ENCODE measurements at places on chromosomes 5 and 9.
A peak's percentile ranks its signal among the peaks of the same experiment; 100 is the strongest.

DNA sequence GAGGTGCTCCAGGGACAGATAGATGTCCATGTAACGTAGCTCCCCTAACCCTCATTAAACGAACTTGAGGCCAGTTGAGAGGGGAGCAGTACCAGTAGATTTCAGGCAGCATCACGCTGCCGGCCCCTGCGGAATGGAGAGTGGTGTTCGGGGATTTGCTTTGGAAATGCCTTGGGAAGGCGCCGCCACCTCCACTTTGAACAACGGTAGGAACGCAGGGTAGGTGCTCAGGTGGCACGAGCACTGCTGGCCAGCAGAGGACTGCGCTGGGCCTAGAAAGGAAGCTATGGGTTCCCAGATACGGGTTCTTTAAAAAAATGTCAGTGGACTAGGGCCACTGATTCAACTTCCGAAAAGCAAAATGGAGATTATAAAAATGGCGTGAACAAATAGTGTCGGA, 271.8 kb downstream of the FANCC start:
- DNase-seq, result no peak

DNA sequence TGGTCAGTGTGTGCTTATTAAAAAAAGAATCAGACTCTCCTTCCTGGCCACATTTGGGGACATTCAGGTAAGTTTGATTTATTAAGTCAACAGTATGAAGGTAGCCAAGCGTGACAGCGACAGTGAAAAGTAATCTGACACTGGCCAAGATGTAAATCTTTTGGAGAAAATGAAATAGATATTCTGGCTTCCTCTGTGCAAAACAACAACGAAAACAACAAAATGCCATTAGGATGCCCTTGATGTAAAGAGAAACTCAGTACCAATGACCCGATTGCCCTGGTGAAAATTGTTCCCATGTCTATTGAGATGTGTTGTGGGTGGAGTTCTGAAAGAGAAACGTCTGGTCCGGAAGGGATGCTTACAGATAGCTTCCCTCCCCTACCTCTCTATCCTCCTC, 267.8 kb downstream of the MAT2B start:
- DNase-seq, result no peak

GRCh38 chr5:96335873-96336272, 97.2 kb downstream of the PCSK1 start:
- DNase-seq, result no peak

GRCh38 chr5:64814073-64814472, 45.3 kb downstream of the CWC27 start:
- DNase-seq, result no peak

DNA sequence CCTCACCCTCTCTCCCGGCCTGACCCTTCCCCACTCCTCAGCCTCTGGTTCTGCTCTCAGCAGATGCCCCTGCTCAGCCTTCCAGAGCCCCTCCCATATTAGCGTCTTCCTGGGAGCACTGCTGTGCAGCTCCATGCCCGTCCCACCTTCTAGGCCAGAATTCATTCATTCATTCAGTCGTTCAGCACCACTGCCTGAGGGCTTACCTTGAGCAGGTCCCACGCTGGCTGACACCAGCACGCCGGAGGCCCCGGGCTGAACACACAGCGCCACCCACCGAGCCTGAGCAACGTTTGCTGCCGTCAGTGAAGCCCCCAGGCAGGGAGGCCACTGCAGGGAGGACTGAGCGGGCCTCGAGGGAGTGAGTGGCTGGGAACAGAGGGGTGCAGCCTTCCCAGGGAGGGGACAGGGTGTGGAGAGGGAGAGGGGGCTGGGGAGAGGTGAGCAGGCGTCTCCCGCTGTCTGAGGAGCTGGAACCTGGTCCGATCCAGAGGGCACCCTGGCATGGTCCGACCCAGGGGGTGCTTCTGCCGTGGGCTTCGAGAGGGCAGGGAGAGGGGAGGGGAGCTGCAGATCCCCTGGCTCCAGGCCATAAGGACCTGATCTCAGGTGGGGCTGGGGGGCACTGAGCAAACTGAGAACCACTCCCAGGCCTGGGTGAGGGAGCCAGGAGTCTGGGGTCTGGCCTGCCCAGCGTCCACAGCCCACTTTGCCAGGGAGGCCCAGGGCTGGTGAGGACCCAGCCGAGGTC, 98.8 kb upstream of the RAPGEF1 start:
- DNase-seq, result no peak

- DNase-seq, result no peak
These were observed 42.4 kb downstream of the FYB1 start for GRCh38 chr5:39176759-39177630.

DNA sequence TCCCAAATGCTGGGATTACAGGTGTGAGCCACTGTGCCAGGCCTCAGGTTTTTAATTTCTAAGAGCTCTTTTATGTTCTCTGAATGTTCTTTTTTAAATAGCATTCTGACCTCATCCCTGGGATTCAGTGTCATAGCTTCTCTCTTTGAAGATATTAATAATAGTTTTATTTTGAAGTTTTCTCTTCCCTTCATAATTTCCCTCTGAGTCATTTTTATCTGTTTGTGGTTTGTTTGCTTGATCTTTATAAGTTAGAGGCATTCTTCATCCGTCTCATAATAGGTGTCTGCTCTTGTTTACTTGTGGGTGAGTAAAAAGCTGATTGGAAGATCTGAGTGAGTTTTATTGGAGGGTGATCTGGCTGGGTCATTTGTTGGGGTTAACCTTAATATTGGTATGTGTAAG, 12.5 kb upstream of the MAMDC2 start:
- DNase-seq, result no peak

DNA sequence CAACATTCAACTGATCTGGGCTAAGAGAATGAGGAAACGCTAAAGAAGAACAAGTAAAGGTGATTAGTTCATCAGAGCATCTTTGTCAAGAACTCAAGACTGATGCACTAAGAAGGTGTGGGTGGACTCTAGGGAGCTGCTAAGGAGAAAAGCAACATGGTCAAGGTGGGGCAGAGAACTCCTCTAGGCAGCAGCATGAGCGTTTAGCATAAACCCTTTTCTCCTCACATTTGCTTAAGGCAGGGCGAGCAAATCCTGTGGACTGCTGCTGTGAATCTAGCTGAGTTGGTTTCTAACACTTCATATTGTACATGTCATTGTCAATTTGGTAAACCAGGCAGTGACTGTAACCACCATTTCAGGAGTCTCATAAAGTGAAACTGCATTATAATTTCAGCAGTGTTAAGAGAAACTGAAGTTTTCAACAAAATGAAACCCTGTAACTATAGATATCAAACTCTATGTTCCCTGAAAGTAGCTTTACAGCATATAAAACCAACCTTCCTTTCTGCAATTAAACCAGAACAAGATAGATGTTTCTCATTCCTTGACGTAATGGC, 45.9 kb upstream of the MAN2A1 start:
- DNase-seq, result no peak

- peak; percentile 9 for DNase-seq
These were observed 125.3 kb upstream of the ABCA1 start for GRCh38 chr9:105053209-105053652.

DNA sequence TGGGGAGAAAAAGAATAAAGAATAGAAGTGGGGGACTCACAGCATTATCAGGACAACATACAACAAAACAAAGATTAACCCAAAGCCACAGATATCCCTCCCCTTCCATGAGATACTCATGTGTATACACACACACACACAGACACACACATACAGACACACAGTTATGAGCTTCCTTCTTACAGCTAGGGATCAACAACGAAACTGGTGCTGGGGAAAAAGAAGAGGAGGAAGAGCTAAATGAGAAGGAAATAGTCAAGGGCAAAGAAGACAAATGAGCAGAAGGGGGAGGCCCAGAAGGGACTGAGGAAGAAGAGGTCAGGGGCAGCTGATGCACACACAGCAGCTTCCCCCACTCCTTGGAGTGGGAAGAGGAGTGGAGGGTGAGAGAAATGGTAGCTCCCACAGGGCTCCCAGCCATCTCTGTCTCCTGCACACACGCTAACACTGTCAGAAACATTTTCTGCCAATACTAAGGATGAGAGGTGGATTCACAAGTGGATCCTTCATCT, 66.2 kb downstream of the SIL1 start:
- DNase-seq, result no peak

GRCh38 chr5:124908581-124909451, 162.4 kb upstream of the ZNF608 start:
- no peak for DNase-seq

GRCh38 chr9:86645303-86645702, 291.1 kb upstream of the TUT7 start:
- DNase-seq, result no peak

DNA sequence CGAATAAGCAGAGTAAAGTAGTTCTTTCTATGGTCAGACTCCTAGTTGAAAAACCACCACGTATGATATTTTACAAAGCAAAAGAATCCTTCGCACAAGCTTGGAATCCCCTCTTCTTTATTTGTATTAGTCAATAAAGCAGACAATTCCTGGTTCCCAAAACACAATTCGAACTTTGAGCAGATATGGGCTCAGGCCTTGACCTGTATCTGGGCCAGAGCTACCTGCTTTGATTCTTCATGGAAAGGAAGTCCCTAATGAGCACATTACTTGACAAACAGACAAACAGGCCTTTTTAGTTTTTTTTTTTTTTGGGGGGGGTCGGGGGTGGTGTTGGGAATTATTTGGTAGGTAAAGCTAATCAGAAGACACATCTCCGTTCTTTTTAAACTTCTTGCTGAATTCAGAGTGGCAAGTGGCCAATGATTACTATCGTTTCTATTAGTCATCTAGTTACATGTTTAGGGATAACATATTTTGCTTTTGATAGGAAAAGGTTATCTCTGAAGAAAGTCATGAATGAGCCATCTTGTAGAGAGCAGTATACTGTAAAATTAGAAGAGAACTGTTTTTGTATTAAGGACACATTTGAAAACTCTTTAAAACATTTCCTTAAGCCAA, 116.6 kb upstream of the HMHB1 start:
- DNase-seq, result no peak

DNA sequence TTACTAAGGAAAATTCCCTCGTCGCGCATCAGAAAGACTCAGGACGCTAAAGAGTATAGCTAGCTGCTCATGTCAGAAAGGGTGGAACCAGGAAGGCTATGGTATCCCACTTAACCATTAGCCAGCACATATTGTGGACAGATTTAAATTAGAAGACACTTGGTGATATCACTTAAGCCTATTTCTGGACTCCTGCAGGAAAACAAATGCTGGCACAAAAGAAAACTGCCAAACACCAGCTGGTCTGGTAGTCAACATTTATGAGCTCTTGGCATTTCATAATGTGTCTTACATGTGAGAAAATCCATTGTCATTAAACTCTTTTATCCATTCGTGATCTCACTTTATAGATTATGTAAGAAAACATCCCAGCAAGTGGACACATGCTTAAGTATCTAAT, 377.4 kb downstream of the PTPRD start:
- no peak for DNase-seq

GRCh38 chr9:121926351-121926801, 166.7 kb downstream of the TTLL11 start:
- DNase-seq, result no peak

DNA sequence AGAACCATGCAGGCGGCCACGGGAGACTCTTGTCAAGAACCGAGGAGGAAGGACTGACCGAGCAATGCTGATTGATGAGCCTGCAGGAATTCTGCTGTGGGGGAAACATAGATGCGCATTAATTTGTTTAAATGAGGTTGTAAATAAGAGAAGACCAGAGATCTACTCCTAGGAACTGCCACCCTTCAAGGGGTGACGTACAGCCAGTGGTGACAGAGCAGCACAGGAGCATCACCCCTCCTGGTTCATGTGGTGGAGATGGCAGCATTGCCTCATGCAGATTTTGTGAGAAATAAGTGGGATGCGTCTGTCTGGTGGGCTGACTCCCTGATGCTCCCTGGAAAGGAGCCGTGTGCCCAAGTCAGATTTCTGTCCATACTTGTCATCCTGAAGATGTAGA, 22.2 kb downstream of the SRD5A1 start:
- DNase-seq, result no peak

DNA sequence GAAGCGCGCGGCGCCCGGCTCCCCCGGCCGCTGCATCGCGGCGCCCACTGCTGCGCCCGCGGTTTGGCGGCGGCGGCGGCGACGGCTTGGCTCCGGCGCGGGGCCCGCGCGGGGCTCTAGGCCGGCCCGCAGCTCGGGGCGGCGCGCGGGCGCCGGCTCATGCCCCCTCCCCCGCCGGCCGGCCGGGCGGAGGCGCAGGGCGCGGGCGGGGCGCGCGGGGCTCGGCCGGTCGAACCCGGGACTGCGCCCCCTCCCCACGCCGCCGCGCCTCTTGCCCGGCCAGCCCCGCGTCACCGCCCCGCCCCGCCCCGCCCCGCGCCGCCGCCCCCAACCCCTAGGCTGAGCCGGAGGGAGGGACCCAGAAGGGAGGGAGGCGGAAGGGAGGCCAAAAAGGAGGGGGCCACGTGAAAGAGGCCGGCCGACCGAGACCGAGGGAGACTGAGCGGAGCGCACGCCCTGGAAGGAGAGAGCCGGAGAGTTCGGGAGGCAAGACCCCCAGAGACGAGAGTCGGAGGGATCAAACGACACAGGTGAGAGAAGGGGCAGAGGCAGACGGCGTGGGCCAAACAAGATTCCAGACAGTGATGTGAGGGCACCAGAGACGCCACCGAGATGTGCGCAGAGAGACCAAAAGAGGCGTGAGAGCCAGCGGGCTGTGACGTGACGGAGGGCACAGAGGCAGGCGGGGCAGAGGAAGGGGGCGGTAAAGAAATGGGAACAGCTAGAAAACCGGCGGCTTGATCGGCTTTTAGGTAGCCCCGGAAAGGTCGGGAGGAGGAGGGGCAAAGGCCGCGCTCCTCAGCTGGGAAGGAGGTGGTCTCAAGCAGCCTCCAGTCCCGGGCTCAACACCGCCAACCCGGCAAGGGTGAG, at the start of gene BARX1:
Gene BARX1 (minus strand): TSS at position 245 of the 870 bp plus-strand sequence. CDS start 209 bp downstream, at position 36.
- no peak for DNase-seq

GRCh38 chr5:96743805-96744204, 63.9 kb downstream of the ERAP1 start:
- no peak for DNase-seq

GRCh38 chr5:126965061-126965475, 65.3 kb downstream of the MARCHF3 start:
- DNase-seq, result no peak

DNA sequence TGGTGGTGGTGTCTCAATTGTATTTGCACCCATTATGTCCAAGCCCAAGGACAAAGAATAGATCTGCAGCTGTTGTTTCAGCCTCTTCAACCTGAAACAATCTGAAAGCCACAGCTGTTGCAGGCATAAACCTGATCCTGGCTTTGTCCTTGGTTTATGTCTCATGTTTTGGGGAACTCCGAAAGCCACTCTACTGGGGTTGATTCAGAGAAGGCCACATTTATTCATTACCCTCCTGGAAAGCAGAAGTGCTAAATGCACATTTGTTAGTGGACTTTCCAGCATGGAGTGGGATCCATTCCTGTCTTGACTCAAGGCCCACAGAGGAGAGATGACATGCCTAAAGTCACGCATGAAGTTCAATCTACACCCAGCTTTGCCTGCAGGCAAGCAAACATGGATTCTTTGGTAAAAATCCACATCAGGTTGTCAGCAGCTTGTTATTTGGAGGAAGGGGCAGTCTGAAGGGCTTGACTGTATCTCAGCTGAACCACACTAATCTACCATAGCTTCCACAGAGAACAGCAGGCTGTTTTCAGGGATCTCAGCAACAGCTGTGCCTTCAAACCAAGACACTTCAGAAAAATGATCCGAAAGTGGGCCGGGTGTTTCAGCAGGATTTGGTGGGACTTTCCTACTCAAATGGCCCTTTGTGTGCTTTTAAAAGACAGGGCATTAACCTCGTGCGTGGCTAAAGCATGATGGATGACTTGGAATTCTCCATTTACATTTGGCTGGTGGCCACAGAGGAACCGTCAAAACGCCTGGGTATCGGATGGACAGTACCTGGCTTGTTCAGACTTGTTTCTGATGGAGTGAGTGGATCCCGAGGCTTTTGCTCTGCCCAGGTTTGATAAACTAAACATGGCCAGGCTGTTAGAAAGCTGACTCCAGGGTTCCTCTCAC, 36.2 kb upstream of the ADAM19 start:
- no peak for DNase-seq

- DNase-seq, result no peak
These were observed 1862.4 kb upstream of the ACO1 start for GRCh38 chr9:30522061-30522460.
